ENCODE measurements at places on chromosomes 6 and 20. TPM values are rescaled to one million over a fixed set of nuclear protein-coding genes. Genes with fewer than 3 reads are reported as not detected.

- DNase-seq = no peak
Measured at GRCh38 chr6:105990151-105990550, 96.0 kb upstream of the PRDM1 start.

DNA sequence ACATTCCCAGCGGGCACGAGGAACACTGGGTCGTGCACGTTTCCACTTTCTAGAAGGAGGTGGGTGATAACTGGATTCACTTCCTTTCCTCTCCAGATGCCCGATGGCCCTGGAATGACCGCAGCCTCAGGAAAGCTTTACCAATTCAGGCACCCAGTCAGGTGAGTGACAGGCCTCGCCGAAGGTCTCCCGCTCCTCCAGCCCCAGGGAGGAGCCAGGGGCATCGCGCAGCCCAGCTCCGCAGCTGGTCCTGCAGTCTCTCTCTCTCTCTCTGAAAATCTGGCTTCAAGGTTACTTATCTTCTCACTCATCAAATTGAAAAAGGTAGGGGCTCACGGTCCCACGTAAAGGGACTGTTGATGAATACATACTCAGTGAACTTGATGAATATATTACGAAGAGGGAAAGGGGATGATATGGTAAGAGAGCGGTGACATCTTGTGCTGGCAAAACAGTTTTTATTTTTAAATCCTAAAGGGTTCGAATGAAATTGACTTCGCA lies 891 bp downstream of the RIPPLY2 start:
- DNase-seq = peak; percentile 54

DNA sequence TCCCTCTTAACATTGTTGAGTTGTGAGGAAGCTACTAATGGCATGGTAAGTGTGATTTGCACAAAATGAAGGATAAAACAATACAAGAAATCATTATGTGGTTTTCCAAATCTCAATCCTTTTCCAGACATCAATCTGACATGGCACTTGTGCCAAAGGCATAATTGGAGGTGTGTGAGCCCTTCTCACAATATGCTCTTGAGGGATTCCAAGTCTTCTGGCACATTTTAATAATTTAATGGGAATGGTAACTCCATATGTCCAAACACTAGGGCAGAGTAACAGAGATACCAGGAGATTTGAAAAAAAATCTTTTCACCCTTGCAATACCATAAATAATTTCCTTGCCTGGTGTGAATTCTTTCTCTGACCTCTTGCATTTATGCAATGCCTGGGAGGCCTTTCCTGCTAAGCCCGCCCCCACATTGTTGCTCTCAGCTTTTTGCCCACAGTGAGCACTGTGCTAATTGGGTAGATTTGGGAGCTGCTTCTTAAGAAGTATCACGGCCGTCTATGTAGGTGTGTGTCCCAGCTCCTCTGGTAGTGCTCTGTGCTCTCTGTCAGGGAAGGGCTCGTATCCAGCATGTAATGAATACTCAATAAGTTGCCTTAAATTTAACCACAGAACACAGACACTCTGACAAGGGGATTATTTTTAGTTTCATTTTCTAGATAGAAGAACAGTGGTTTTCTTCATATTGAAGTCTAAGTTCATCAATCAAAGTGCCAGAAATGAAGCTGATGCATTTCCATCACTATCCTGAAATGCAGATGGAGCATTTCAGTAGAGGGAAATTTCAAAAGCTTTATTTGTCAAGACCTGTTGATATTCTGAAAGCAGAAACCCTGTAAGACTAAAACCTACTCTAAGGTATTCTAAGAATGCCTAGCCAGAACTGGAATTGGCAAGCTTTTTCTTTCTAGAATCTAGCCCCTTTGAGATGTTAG lies 54.4 kb upstream of the CEP85L start:
- DNase-seq = peak; percentile 4

DNA sequence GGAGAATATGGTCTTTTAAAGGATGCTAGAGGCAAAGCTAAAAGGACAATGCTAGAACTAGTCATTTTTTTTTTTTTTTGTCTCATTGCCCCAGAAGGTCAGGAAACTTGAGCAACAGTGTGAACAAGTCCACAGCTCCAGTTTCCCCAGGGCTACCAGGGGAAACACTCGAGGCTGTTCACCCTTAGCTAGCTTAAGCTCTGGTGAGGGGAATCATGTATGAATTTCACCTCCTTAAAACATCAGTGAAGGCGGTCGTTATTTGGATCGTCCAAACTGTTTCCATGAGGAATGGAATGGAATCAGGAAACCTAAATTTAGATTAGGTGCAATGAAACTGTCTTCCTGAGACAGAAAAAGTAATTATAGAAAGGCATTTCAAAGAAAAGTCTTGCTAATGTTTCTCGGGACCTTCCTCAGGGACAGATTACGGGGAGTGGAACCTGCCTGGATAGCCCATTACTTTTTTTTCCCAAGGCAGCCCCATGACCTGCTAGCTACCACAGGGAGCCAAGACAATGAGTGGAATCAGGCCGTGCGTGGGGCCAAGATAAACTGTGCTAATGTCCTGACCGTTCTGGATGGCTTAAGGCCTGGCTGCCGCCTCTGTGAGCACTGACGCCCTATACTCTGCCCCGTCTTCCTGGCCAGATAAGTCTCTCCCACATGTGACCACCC lies 164.8 kb upstream of the SGK1 start:
- no peak for DNase-seq

DNA sequence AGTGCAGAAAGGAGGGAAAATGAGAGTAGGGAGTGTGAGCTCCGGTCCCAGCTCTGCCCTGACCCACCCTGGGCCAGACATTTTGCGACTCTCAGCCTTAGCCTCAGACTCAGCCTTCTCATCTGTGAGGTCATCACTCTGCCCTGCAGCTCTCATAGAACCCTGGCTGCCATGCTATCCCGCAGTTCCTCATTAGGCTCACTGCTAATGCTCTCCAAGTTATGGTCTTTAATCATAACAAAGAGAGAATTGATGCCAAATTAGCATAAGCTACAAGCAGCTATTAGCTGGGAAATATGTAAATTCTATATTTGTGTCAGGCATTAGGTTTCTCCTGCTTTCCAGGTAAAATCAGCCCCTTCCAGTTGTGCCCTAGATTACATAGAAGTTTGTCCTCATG lies 46.5 kb upstream of the MLN start:
- DNase-seq = no peak

DNA sequence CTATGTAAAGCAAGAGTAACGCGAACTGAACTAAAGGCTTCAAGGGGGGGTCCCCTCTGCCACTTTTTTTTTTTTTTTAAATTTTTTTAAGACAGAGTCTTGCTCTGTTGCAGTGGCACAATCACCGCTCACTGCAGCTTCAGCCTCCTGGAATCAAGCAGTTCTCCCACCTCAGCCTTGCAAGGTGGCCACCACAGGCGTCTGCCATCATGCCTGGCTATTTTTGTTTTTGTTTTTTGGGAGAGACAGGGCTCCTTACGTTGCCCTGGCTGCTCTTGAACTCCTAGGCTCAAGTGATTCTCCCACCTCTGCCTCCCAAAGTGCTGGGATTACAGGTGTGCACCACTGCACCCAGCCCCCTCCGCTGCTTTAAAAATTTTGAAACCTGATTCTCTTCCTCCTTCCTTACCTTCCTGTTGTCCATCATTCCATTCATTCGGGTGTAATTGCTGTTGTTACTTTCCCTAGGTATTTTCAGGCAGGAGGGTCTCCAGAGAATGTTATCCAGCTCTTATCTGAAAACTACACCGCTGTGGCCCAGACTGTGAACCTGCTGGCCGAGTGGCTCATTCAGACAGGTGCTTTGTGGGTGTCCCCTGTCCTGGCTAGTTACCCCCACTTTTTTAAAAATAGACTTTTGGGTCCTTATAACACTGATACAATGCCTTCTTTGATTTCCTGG lies 5.4 kb downstream of the NELFCD start:
- DNase-seq = no peak

GRCh38 chr6:5132731-5133130 lies 47.6 kb downstream of the PPP1R3G start:
- peak; percentile 51 for DNase-seq

DNA sequence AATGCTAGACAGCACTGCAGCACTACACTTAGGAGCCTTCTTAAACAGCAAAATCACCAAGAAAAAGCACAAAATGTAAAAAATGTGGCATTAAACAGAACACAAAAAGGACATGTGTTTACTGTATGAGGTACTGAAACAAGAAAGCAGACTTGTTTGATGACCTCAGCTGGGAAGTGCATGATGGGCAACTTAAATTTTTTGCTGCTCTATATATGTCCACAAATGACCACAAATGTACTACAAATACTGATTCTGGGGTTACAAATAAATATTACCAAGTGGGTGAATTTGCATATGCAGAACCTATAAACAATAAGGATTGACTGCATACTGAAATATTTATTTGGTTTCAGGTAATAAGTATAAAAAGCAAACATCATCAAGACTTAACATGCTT lies 13.1 kb downstream of the RAB23 start:
- no peak for DNase-seq

DNA sequence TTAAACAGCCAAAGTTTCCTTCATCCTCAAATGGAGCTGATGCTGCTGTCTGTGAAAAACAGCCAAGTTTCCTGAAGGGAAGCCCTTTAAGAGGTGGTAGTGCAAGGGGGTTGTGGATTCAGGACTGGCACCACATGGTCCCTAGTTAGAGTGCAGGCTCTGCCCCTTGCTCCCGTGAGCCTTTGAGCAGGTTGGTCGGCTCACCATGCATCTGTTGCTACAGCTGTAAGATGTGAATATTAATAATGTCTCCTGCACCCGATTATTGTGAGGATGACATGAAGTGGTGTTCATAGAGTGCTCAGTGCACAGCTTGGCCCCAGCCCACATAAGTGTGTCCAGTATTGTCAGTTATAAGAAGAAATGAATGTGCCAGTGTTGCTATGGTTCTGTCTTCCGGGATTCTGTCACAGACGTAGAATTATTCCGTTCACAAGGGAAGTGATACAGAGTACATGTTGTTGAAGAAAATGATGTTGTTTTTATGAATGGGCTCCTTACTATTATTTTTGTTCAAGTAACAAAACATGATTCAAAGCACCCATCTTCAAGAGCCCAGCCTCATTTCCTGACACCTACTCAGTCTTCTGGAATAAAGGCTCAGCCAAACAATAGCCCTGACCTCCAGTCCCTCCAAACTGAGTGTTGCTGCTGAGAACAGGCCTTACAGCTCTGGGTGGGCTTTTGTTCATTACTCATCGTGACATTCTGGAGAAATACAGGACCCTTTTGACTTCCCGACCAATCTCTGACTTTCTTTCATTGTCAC lies 2.9 kb upstream of the PKIG start:
- no peak for DNase-seq

- no peak for DNase-seq
Measured at GRCh38 chr6:123636782-123637181, at the start of gene TRDN. TSS of gene TRDN (minus strand) at chr6:123636950. CDS start at chr6:123636775, 175 bp downstream.

DNA sequence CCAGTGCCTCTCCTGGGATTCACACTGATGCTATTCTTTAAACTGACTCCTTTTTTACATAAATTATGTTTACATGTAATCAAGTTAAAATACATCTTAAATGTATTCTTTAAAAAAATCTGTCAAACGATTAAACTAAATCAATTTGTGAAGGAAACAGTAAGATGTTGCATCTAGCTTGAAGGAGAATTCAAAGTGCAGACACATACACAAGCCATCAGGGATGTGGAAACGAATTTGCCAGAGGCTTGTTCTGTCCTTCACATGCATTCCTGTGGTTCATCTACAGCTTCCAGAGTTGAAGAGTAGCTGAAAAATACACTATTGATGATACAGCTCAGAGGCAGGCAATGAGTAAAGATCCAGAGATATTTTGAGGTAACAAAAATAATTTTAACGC lies 7.3 kb upstream of the BPIFB3 start:
- no peak for DNase-seq

GRCh38 chr6:20434766-20435165 lies 33.1 kb downstream of the E2F3 start:
- DNase-seq = no peak

DNA sequence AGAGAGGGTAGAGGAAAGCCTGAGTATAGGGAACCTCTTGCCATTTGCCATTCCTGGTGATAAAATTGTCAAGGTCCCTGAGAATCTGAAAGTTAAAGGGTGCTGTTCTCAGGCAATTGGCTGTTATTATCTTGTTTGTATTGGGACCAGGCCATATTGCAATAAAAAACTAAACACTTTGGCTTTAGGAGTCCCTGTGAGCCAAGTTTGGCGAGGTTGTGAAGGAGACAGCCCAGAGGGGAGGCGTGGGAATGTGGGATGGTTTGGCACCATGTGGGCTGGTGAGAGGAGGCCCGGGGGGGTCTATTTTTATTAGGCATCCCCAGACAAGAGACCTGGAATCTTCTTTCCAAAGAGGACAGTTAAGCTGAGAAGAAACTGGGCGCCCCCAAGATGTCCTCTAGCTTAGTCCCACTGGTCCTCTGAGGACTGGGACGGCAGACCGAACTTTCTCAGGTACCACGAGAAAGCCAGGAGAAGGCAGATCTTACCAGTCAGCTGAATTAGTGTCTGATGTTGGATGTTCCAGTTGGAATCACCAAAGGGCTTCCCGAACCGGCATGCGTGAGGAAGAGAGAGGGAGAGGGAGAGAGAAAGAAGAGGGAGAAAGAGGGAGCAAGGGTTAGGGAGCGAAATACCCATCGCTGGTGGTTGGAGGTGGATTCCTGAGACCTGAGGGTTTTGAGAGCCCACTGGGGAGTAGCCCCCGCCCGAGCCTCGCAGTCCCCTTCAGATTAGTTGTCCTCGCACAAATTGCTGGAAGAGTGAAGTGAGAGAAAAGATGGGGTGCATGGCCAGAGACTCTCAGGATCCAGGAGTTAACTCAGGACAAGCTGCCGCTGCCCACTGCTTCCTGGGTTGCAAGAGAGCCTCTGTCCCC lies 24.4 kb downstream of the DYNLT1 start:
- DNase-seq = no peak

DNA sequence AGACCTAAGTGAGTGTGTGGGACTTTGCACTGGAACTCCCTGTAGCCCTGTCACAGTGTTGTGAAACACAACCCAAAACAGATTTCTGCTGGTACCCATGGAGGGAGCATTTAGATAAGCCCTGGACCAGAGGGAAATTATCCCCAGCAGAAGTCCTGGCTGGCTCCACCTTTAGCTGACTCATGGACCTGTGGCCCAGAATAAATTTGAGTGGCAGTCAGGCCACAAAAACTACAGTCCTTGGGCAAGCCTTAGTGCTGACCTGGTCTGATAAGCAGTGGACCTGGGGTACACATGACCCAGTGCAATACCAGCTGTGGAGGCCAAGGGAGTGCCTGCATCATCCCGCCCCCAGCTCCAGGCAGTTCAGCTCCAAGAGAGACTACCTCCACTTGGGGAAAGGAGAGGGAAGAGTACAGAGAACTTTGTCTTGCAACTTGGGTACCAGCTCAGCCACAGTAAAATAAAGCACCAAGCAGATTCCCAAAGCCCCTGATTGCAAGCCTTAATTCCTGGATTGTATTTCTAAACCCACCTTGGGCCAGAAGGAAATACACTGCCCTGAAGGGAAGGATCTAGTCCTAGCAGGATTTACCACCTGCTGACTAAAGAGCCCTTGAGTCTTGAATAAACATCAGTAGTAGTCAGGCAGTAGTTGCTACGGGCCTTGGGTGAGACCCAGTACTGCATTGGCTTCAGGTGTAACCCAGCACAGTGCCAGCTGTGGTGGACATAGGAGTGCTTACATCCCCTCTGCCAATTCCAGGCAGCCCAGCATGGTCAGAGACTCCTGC lies 140.4 kb upstream of the COL21A1 start:
- DNase-seq = no peak

- DNase-seq = no peak
Measured at GRCh38 chr20:62289898-62290297, 12.9 kb upstream of the ADRM1 start.

GRCh38 chr6:16352258-16352635 lies 113.9 kb downstream of the GMPR start:
- no peak for DNase-seq

- DNase-seq = no peak
Measured at GRCh38 chr6:47672816-47673215, 25.6 kb upstream of the ADGRF4 start.

Gene PROCR
- total RNA-seq = 4.7 TPM

Gene ARMC2
- total RNA-seq = 15.3 TPM

Gene LZTS3
- 12.0 TPM for total RNA-seq

Gene ARFGEF2
- total RNA-seq = 27.5 TPM
